ENCODE measurements at places on chromosomes 6 and 20. TPM values are rescaled to one million over a fixed set of nuclear protein-coding genes. Genes with fewer than 3 reads are reported as not detected.

- H3K27me3 ChIP-seq, result no peaks in the 10 kb centered on the region
- DNase-seq, result no peak
- H3K27ac ChIP-seq, result no peak overlapping the region
- H3K4me1 ChIP-seq, result no peaks in the 10 kb centered on the region
- peaks cover 7% of the 10 kb centered on the region for H3K36me3 ChIP-seq
Observed at GRCh38 chr6:17688481-17688880, 18.2 kb downstream of the NUP153 start.

DNA sequence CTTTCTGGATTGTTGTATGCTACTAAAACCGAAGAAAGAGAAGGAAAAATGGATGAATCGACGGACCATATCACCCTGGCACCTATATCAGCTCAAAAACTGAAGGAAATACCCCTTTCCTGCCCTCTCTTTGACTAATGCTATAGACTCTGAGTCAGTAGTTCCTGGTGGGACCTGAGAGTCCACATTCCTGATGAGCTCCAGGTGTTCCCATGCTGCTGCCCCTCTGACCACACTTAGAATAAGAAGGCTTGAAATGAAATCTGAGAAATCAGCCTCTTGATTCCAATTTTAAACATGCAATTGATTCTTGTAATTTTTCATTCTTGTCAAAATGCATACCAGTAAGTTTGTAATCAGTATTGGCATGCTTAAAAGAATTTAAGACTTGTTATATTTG lies 75.2 kb downstream of the PRL start:
- no peaks in the 10 kb centered on the region for H3K27me3 ChIP-seq
- H3K36me3 ChIP-seq, result no peaks in the 10 kb centered on the region
- H3K27ac ChIP-seq, result no peak overlapping the region

DNA sequence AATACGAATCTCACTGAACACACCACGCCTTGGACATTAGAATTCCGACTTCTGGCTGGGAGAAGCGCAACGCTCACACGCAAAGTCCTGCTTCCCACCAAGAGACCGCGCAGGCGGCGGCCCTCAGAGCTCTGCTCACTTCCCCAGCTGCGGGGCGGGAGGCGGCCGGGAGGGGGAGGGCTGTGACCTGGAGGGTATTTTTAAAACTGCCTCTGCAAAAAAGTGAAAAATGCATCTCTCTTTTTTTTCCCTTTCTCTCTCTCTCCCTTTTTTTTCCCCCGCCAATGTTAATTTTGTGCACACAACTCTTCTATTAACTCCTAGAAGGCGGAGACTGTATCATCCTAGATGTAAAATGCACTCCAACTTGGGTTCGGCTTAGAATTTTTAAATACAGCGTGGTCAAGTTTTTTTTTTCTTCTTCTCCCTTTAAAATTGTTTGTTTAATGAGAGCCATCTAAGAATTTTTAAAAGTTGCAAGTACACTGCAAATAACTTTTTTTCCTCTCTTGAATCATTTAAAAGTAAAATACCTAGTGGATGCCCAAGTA lies 66.4 kb downstream of the STX11 start:
- no peak for DNase-seq
- peaks cover 18% of the 10 kb centered on the region for H3K4me1 ChIP-seq
- H3K36me3 ChIP-seq, result no peaks in the 10 kb centered on the region
- peak overlapping the region; percentile 96 for H3K27ac ChIP-seq

DNA sequence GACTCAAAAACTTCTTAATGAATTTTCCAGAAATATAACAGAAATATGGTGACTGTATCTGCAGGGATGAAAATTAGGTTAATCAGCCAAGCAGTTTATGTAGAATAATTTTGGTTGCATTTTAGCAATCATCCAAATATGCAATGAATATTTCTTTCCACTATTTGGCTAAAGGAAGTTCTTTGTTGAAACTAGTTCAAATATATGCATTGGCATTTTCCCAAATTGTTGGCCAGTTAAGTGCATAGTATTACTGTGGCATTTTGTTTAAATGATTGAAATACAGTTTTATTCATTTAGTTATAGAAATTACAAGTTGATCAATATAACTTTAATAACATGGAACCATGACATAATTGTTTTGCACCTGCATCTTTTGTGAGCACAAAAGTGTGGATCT lies 115.5 kb downstream of the DOK5 start:
- DNase-seq, result no peak
- peaks cover 2% of the 10 kb centered on the region for H3K27me3 ChIP-seq
- no peaks in the 10 kb centered on the region for H3K4me1 ChIP-seq
- H3K4me3 ChIP-seq, result no peak overlapping the region
- no peak overlapping the region for H3K27ac ChIP-seq

GRCh38 chr20:16257813-16258430 lies 315.3 kb downstream of the KIF16B start:
- no peaks in the 10 kb centered on the region for H3K27me3 ChIP-seq
- H3K36me3 ChIP-seq, result no peaks in the 10 kb centered on the region
- H3K27ac ChIP-seq, result no peak overlapping the region
- DNase-seq, result no peak
- no peaks in the 10 kb centered on the region for H3K4me1 ChIP-seq

GRCh38 chr6:82818727-82819126 lies 246.9 kb downstream of the UBE3D start:
- no peak overlapping the region for H3K4me3 ChIP-seq
- no peaks in the 10 kb centered on the region for H3K4me1 ChIP-seq
- no peaks in the 10 kb centered on the region for H3K36me3 ChIP-seq
- no peak for DNase-seq
- H3K27ac ChIP-seq, result no peak overlapping the region

DNA sequence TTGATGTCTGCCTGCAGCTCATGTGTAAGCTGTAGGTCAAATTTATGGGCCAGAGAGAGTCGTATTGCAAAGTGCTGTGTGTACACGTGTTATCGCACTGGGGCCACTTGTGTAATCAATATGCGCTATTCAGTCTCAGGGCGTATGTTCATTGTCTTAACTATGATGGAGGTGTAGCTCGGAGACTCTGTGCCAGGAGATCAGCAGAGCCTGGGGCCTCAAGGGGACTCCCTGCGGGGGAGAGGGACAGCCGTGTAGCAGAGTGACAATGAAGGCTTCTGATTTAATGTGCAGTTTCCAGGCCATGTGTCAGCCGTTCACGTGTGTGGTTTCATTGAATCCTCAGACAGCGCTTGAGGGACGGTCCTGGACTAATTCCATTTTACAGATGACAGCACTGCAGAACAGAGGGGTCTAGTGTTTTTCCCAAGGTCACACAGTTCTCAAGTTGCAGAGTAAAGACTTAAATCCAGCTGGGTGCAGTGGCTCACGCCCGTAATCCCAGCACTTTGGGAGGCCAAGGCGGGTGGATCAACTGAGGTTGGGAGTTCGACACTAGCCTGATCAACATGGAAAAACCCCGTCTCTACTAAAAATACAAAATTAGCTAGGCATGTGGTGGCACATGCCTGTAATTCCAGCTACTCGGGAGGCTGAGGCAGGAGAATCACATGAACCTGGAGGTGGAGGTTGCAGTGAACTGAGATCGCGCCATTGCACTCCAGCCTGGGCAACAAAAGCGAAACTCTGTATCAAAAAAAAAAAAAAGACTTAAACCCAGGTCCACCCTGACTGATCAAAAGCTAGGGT lies 242.5 kb downstream of the PREX1 start:
- H3K36me3 ChIP-seq, result no peaks in the 10 kb centered on the region
- no peaks in the 10 kb centered on the region for H3K27me3 ChIP-seq
- H3K4me3 ChIP-seq, result no peak overlapping the region
- H3K27ac ChIP-seq, result no peak overlapping the region
- DNase-seq, result no peak

DNA sequence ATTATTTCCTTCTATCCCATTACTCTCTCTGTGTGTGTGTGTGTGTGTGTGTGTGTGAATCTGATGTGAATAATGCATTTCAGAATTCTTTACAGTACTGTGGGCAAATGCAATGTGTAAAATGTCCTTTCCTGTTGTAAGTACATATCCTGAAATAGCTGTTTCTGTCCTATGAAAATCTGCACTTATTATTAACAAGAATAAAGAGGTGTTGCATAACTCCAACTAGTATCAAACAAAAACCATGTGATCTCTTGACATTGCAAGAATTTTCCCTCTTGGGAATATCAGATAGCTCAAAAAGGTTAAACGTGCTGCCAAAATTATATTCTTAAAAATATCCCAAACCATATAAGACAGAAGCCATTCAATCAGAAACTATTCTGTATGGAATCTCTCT lies 52.0 kb downstream of the LGSN start:
- peaks cover 2% of the 10 kb centered on the region for H3K4me1 ChIP-seq
- no peaks in the 10 kb centered on the region for H3K27me3 ChIP-seq
- no peak overlapping the region for H3K27ac ChIP-seq
- no peaks in the 10 kb centered on the region for H3K36me3 ChIP-seq
- no peak for DNase-seq

GRCh38 chr6:153621491-153621890 lies 417.5 kb upstream of the OPRM1 start:
- no peak overlapping the region for H3K27ac ChIP-seq
- no peaks in the 10 kb centered on the region for H3K36me3 ChIP-seq
- no peak for DNase-seq
- H3K4me3 ChIP-seq, result no peak overlapping the region
- no peaks in the 10 kb centered on the region for H3K4me1 ChIP-seq
- no peaks in the 10 kb centered on the region for H3K27me3 ChIP-seq

- no peaks in the 10 kb centered on the region for H3K27me3 ChIP-seq
- no peaks in the 10 kb centered on the region for H3K4me1 ChIP-seq
- peak; percentile 70 for DNase-seq
- no peak overlapping the region for H3K4me3 ChIP-seq
Observed at GRCh38 chr20:35514371-35514932, 15.0 kb downstream of the C20orf173 start.

GRCh38 chr6:21133901-21134300 lies 459.6 kb upstream of the SOX4 start:
- peaks cover 4% of the 10 kb centered on the region for H3K4me1 ChIP-seq
- H3K27me3 ChIP-seq, result no peaks in the 10 kb centered on the region
- no peaks in the 10 kb centered on the region for H3K36me3 ChIP-seq

DNA sequence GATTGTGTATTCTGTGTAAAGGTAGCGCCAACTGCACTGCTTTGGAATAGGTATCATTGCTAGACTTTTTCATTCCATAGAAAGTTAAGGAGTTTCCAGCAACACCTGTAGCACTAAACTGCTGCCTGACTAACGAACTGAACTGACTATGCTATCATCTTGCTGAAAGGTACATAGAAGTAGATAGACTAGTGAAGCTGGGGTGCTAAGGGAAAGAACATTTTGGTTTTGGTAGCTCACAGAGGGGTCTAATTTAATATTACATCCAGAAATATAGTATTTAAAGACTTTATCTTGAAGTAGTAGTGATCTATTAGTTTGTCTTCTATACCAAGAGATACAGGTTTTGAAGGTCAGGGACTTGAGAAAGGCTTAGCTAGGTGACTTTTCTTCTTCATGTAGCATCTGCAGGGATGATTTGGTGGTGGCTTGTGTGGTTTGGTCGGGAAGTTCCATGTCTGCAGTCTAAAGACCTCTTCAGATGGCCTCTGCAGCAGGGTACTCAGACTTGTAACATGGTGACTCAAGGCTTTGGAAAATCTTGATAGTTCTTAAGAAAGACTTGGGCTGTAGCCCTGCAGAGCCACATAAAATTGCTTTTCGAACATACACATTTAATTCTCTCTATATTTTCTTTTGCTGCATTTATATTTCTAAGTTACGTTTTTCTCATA lies 10.2 kb downstream of the SENP6 start:
- H3K36me3 ChIP-seq, result no peaks in the 10 kb centered on the region
- H3K27me3 ChIP-seq, result no peaks in the 10 kb centered on the region
- no peak overlapping the region for H3K4me3 ChIP-seq
- H3K27ac ChIP-seq, result no peak overlapping the region

- H3K4me3 ChIP-seq, result no peak overlapping the region
- no peaks in the 10 kb centered on the region for H3K4me1 ChIP-seq
- DNase-seq, result no peak
- H3K36me3 ChIP-seq, result no peaks in the 10 kb centered on the region
Observed at GRCh38 chr6:96391776-96392360, 129.7 kb upstream of the UFL1 start.

GRCh38 chr20:8735014-8735413 lies 333.9 kb upstream of the PLCB4 start:
- DNase-seq, result no peak
- H3K27me3 ChIP-seq, result no peaks in the 10 kb centered on the region
- no peak overlapping the region for H3K27ac ChIP-seq
- no peaks in the 10 kb centered on the region for H3K4me1 ChIP-seq
- no peak overlapping the region for H3K4me3 ChIP-seq

- H3K4me1 ChIP-seq, result no peaks in the 10 kb centered on the region
- DNase-seq, result peak; percentile 56
- no peak overlapping the region for H3K27ac ChIP-seq
- no peak overlapping the region for H3K4me3 ChIP-seq
Observed at GRCh38 chr20:43667341-43668132, 623 bp downstream of the MYBL2 start.

- no peak overlapping the region for H3K4me3 ChIP-seq
- no peak overlapping the region for H3K27ac ChIP-seq
- no peak for DNase-seq
- H3K36me3 ChIP-seq, result no peaks in the 10 kb centered on the region
- H3K27me3 ChIP-seq, result no peaks in the 10 kb centered on the region
Observed at GRCh38 chr20:4774207-4774606, 52.5 kb downstream of the PRND start.

DNA sequence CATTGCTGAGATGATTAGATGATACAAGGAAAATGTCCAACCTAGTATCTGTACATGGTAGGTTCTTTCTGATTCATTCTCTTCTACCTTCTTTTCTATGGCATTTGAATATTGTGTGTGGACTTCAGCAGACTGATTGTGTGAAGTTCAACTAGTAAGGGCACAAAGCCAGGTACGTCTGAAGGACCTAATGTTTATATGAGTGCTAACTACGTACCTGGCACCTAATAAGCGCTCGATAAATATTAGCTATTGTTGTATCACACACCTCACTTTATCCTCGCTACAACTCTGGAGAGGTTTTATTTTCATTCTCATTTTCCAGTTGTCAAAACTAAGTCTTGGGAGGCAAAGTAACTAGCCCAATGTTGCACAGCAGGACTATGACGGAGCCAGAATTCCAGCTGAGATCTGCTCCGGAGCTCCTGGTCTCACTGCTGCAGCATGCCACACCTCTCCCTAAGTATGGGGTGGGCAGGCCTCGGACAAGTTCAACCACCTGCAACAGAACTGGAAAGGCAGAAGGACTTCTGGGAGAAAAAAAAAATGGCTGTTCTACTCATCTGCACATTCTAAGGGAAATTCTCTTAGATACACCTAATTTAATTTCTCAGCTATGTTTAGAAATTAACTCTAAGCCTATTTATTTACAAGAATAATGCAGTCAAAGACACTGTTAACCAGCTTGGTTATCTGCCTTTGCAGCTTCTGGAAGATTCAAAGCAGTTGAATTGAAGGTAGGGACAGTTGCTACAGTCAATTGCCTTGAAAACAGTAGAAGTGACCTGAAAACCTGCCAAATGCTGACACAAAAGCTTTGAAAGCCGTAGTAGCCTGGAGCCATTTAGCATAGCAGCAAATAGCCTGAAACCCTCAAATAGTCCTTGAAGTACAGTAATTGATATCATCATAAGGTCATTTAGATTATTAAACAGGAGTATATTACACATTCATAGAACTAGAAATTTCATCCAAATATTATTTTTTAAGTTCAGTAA lies 165.0 kb downstream of the PDE7B start:
- no peak overlapping the region for H3K4me3 ChIP-seq
- H3K36me3 ChIP-seq, result no peaks in the 10 kb centered on the region
- DNase-seq, result no peak
- no peaks in the 10 kb centered on the region for H3K27me3 ChIP-seq
- no peaks in the 10 kb centered on the region for H3K4me1 ChIP-seq

SLC32A1 gene
- not detected for total RNA-seq

TFAP2D gene
- total RNA-seq, result not detected

CRISP2 gene
- total RNA-seq, result not detected

THEMIS gene
- total RNA-seq, result 0.05 TPM

LPA gene
- total RNA-seq, result 62.8 TPM

PI3 gene
- not detected for total RNA-seq

DDR1 gene
- 4.0 TPM for total RNA-seq

ARMH2 gene
- not detected for total RNA-seq

SLC16A10 gene
- 16.7 TPM for total RNA-seq

ENPP1 gene
- total RNA-seq, result 53.1 TPM

ZNF334 gene
- 1.4 TPM for total RNA-seq

HCK gene
- total RNA-seq, result 20.6 TPM

WFDC2 gene
- not detected for total RNA-seq

Data from liver (tissue), 10 donors.